AG04450 (cell line): ENCODE measurements at places on chromosomes 12 and 14.

- no peak for DNase-seq
Measured at GRCh38 chr12:112446008-112446725, 27.4 kb downstream of the PTPN11 start.

DNA sequence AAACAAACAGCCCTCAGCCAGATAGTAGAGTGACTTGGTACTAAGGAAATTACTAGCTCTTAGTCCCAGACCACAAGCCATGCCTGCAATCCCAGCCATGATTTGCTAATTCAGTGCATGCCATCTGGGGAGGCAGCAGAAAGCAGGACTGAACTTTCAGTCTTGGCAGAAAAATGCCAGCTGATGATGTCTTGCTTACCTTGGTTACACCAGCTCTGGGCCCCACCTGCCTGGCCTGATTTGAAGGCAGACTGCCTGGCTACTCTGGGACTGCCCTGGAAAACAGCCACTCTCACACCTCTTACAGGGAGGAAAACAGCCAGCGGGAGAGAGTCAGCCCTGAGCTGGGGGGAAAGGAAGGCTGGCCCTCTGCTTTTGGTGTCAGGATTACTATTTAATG is 4.6 kb upstream of the UNC119B start:
- no peak for DNase-seq

DNA sequence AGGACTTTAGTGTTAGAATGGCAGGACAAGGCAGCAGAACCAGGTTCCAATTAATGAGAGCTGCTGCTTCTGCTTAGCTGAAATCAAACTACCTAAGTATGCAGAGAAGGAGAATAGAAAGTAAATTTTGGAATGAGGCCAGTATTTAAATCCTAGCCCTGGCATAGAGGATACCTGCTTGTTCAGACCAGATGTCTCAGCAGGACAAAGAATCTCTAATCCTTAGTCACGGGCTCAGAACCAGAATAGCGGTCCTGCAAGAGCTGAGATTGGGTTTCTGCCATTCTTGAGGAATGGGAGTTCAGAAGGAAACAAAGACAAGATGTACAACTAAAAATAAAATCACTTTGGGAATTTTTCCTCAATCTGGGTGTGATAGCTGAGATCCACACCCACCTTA is 550.8 kb upstream of the TMEM132C start:
- no peak for DNase-seq

- DNase-seq: no peak
Measured at GRCh38 chr14:21026988-21027315, 2.1 kb upstream of the NDRG2 start.

GRCh38 chr14:25231004-25231403 is 181.1 kb upstream of the STXBP6 start:
- no peak for DNase-seq

- DNase-seq: no peak
Measured at GRCh38 chr12:11927286-11927935, 143.3 kb upstream of the BCL2L14 start.

- DNase-seq: no peak
Measured at GRCh38 chr14:25056688-25057078, 6.7 kb upstream of the STXBP6 start.
